ENCODE measurements at places on chromosomes 3 and 15.

DNA sequence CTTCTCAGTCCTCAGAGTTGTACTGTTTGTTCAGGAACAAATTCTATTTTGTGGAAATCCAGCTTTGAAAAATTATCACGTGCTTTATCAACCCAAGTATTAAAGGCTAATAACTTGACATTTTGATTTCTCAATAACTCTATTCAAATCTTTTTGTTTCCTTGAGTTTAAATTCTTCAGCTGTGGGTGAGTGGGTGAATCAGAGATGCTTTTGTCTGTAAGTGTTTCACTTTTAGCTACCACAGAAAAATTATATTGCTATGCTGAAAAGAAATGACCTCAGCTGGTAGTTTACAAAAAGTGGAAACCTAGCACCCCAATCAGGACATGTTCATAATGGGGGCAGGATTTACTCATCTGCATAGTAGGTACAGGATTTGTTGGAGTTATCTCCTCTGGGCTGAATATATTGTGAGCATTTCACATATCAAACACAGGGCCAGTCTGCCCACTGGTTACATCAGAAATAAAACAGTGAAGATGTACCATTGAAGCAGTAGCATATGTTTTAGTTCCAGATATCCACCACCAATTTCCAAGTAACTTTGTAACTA is 30.5 kb downstream of the MINDY4B start:
- no peak for DNase-seq

GRCh38 chr15:95990833-95991232 is 339.7 kb upstream of the NR2F2 start:
- DNase-seq: no peak

GRCh38 chr3:197407526-197407925 is 109.1 kb upstream of the DLG1 start:
- DNase-seq: no peak

- peak; percentile 69 for DNase-seq
Observed at GRCh38 chr3:142853270-142854168, 35.4 kb downstream of the PCOLCE2 start.

- DNase-seq: no peak
Observed at GRCh38 chr3:54999159-54999558, 71.3 kb upstream of the LRTM1 start.

- DNase-seq: no peak
Observed at GRCh38 chr3:41088882-41089281, 110.4 kb upstream of the CTNNB1 start.

All from mucosa of gallbladder (tissue), 1 donor.